ENCODE measurements at places on chromosomes 5 and 9.

DNA sequence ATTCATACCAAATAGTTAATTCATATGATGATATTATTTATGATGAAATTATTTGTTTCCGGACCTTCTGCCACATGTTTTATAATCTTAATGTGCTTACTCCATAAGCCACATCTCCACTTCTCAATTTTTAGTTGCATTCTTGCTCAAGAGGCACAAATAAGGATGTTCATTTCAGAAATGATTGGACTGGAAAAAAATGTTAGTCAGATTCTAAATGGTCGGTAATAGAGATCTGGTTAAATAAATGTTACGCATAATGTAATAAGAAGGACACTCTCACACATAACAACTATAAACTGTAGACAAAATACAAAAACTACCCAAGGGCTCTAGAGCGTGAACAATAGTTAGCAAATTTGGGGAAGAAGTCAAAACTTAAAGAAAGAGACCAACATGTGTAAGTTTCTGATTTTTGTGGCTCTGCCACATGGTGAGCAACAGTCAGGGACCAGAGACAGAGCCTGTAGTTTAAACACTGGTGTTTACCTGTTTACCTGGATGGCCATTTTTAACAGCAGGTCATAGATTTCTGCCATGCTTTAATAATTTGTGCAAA lies 554.3 kb upstream of the CLINT1 start:
- DNase-seq, result no peak

DNA sequence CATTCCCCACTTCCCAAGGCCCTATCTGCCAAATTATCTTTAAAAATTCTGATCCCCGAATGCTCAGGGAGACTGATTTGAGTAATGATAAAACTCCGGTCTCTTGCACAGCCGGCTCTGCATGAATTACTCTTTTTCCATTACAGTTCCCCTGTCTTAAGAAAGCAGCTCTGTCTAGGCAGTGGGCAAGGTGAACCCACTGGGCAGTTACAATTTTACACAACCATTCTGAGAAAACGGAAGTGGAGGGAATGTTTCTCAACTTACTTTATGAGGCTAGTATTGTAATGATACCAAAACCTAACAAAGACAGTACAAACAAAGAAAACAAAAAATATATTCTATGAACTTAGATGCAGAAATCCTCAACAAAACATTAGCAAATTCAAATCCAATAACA lies 100.0 kb downstream of the MCTP1 start:
- DNase-seq, result no peak

DNA sequence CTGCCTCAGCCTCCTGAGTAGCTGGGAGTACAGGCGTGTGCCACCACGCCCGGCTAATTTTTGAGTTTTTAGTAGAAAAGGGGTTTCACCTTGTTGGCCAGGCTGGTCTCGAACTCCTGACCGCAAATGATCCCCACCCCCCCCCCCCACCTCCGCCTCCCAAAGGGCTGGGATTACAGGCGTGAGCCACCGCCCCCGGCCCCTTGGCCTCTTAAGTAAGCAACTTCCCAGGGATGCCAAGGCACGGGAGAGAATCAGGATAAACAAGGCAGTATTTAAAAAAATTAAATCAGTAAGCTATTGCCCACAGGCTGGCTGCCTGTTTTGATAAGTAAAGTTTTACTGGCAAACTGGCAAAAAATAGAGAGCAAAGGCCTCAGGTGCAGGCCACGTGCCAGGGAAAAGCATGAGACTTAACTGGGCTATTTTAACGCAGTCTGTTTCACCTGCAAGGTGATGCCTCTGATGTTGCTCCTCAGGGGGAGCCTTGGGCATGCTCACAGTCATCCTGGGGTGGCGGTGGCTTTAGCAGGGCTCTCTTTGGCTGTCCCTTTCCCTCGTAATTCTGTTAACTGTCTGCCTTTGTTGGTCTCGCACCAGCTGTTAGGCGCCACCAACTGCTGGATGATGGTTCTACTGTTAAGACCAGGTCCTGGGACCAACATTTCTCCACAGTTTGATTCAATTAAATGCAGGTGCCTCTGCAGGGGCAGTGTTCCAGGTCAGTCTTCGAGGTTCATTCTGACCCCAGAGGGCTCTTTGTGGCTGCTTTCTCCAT lies 19.4 kb upstream of the RNF130 start:
- no peak for DNase-seq

- no peak for DNase-seq
Measured at GRCh38 chr5:92980491-92980890, 600.5 kb downstream of the NR2F1-AS1 start.

DNA sequence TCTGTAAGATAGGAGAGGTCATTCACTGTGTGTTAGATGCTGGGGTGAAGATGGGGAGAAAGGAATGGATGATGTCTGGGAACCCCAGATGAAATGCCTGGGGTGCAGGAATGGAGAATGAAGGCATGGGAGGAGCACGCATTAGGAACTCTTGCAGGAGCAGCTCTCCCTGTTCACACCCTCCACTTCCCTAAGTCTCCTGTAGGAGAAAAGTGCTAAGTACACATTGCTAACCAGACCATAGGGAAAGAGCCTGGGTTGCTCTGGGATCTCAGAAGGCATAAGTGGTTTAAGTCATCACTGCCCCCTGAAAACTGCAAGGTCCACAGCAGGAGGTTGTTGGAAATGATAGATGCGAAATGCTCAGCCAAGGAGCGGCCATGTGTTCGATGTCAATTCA lies 163.1 kb downstream of the SEC61B start:
- no peak for DNase-seq

DNA sequence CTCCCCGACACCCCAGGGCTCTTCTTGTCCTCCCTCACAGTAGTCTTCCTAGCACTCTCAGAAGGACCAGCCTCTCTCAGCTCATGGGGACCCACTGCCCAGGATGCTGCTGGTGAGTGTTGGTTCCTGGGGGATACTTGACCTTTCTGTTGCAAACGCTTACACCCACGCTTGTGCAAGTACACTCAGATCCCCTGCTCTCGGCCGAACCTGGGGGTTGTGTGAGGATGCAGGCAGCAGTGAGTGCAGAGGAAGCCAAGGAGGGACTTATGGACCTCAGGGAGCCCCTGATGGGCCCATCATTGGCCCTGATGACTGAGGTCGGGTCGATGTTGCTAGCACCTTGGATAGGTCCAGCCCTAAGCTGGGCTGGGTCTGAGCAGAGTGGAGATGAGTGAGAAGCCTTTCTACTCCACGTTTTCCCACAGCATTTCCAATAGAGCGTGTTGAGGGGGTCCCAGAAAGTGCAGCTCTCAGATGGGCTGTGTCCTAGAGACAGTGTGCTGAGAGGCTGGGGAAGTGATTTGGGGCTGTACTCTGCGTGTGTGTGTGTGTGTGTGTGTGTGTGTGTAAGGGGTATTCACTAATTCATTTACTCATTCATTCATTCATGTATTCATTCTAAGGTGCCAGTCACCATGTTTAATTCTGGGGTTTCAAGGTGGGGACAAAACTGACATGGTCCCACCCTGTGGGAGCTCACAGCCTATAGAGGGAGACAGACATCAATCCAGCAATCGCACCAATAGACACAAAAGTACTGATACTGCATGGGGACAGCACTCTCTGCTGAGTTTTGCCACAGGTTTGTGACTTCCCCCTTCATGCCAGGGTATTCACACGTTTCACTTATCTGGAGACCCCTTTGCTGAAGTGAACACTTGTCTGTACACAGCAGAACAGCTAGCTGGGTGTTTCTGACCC lies 25.2 kb upstream of the PITX1 start:
- no peak for DNase-seq

DNA sequence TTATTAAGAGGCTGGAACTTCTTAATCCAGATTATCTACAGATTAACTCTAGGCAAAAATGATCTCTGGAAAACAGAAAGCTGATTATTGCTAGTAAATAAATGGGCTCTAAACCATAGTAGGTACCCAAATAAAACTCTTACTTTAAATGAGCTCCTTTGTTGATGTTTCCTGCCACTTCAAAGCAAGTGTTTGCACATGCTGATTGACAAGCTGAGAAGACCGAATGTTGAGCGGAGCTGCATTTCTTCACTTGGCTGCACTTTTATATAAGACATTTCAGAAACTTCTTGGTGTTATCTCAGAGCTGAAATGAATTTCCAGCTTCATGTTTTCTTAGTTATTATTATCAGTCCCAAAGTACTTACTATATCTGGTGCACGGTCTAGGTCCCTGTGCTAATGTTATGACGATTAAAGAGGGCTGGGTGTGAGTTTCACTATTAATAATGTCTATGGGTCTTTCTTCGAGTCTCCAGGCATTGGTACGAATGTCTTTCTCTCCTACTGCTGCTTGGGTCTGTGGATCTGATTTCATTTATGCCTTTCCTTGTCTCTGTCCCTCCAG lies 58.6 kb upstream of the CTXN3 start:
- DNase-seq, result no peak

GRCh38 chr9:127865645-127866464 lies 11.4 kb upstream of the ENG start:
- peak; percentile 17 for DNase-seq

DNA sequence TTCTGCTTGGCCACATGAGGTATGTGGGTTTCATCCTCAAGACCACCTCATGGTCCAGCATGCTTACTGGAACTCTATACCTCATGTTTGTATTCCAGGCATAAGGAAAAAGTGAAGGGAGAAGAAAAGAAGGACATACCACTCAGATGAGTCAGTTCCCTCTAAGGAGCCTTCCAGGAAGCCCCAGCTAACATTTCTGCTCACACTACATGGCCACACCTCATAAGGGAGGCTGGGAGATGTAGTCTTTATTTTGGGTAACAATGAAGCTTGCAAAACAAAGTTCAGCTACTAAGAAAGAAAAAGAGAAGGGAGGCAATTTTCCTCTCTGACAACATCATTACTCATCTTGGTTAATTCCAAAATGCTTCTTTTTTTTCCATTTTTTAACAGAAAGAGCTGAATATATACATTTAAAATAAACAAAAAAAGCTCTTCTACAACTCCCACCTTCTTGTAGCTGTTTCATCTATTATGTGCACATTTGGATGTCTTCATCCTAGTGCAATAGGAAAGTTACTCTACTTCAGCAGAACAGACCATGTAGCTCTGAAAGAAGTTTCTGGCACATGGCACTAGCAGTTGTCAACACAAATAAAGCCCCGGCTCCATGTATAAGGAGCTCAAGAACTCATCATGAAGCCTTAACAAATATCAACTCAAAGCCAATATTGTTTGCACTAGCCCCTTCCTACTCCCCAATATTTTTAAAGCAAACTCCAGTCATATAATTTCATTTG lies 123.6 kb upstream of the CCDC112 start:
- DNase-seq, result no peak

- DNase-seq, result no peak
Measured at GRCh38 chr5:79269733-79270166, 33.8 kb downstream of the JMY start.

DNA sequence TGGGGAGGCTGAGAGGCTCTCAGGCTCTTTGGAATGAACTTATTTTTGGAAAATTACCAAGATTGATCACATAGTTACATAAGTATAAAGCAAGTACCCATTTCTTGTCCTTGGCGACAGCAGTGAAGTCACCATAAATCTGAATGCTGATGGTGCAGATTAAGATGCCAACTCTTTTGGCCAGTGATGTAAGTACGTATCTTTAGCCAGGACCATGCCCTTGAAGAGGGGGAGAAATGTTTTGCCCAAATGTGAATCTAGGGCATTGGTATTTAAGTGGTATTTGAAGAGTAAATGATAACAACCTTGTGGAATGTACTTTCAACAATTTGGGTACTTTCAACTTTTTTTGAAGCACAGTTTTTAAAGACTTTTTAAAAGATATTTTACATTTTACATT lies 68.2 kb upstream of the RAD23B start:
- no peak for DNase-seq

- no peak for DNase-seq
Measured at GRCh38 chr9:37602817-37603216, 10.4 kb upstream of the TOMM5 start.

DNA sequence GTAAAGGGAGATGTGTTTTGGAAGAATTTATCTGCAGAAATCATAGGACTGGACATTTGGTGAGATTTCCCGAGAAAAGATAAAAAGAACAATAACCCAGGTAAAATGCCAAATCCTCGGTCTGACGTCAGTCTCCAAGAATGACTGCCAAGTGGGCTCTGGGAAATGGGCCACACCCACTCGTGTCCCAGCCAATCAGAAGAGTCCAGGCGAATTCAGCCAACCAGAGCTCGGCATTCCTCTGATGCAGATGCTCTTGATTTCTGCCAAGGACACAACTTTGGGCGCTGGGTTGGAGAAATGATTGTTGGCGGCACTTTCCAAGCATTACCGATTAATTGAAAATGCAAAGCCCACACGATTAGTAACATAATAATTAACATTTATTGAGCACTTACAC lies 73.3 kb downstream of the FGF18 start:
- no peak for DNase-seq

DNA sequence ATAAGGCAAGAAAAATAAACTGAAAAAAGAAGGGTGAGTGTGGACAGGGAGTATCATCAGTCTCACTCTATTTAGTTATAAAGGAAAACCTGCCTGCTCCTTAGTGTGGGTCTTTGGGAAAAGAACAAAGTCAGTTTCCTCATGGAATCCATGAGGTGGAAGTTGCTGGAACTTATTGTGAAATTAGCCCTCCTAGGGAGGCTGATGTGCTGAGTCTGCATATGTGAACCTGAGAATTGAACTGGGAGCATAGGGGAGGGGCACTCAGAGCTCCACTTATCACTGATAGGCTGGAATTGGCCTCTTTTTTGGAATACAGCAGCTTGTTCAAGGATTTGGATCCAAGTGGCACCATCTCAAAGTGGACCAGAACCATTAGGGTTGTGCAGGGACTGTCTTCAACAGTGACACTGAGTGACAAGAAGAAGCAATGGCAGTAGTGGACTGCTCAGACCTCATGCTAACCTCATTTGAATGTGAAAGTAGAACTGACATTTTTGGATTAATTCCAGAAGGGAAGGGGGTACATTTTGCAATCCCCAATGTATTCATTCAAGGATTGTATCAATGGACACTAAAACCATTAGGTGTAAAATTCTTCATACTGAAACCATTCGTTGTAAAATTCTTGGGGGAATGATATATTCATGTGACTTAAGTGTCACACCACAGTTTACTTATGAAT lies 103.6 kb upstream of the KLF9 start:
- no peak for DNase-seq

DNA sequence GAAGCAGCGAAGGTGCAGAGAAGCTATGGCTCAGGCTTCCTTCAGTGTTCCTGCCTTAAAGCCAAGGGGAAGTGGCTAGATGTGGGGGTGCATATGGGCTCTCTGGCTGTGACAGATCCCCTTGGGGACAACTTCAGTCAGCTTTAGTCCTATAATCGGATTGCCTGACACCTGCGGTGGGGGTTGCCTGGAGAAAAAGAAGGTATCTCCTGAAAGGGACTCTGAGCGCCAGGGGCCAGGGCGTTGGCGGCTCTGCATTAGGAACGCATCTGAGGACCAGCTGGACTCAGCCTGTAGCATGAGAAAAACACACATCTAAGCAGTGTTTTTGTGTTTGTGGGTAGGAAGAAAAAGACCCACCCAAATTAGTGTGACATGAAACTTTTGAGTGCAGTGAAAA lies 84.3 kb upstream of the OTULINL start:
- DNase-seq, result no peak

- no peak for DNase-seq
Measured at GRCh38 chr5:155686131-155686530, 640.8 kb upstream of the SGCD start.

Measured in activated T-cell treated with anti-CD3 and anti-CD28 coated beads for 24 hours (primary cell).